ENCODE measurements at places on chromosomes 3 and 15. TPM values are rescaled to one million over a fixed set of nuclear protein-coding genes. Genes with fewer than 3 reads are reported as not detected.

DNA sequence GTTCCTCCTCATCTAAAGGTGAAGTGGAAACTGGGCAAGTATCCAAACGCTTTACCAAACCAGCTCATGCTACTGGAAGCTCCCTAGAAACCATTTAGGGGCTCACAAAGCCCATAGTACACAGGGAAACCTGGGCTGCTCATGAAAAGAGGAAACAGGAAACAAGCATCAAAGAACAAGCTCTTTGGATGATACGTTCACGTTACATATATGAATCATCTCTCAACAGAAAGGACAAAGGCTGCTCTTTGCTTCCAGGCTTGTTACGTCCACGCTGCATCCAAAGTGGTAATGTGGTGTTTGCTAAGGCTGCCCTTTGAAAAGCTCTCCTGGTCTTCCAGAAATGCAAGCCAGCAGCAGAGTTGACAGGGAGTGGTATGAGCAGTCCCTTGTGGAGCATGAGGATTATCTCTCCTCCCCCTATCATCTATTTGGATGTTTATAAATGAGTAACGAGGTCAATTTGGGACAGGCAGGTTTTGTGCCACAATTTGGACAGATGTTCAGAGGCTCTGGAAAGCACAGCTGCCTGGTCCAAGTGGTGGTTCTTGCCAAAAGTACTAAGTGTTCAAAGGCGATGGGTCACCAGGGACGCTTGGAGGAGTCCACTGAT, 98.0 kb upstream of the RORA start:
- DNase-seq: no peak
- H3K4me1 ChIP-seq: no peaks in the 10 kb centered on the region
- no peak overlapping the region for H3K4me3 ChIP-seq
- H3K36me3 ChIP-seq: no peaks in the 10 kb centered on the region

GRCh38 chr15:70580286-70580685, 183.1 kb downstream of the UACA start:
- H3K4me3 ChIP-seq: no peak overlapping the region
- DNase-seq: no peak
- peaks cover 7% of the 10 kb centered on the region for H3K4me1 ChIP-seq
- no peaks in the 10 kb centered on the region for H3K36me3 ChIP-seq
- H3K27ac ChIP-seq: no peak overlapping the region
- H3K27me3 ChIP-seq: peaks cover 26% of the 10 kb centered on the region

DNA sequence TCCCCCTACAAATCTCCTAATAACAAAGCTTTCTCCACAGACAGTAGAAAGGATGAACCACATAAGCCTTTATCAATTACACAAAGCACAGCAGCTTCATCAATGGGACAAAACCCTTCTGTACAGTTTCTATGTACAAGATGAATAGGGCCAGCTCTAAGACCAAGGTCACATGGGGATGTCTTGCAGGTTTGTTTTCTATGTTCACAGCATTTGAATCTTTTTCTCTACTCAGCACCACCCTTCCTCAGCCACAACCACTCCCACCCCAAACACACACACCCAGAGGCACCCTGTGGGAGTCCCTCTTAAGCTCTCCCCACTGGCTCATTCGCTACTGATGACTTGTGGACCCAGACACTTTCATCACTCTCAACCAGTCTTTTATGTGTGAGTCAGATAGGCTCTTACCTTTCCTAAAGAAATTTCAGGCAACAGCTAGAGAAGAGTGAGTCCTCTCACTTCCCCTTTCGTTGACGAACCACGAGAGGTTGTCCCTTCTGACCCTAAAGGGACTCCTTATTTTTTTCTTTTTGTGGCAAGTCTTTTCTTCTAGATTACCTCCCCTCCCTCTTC, 57.9 kb downstream of the ARHGAP31 start:
- H3K4me1 ChIP-seq: peaks cover 12% of the 10 kb centered on the region
- no peaks in the 10 kb centered on the region for H3K36me3 ChIP-seq
- DNase-seq: no peak

DNA sequence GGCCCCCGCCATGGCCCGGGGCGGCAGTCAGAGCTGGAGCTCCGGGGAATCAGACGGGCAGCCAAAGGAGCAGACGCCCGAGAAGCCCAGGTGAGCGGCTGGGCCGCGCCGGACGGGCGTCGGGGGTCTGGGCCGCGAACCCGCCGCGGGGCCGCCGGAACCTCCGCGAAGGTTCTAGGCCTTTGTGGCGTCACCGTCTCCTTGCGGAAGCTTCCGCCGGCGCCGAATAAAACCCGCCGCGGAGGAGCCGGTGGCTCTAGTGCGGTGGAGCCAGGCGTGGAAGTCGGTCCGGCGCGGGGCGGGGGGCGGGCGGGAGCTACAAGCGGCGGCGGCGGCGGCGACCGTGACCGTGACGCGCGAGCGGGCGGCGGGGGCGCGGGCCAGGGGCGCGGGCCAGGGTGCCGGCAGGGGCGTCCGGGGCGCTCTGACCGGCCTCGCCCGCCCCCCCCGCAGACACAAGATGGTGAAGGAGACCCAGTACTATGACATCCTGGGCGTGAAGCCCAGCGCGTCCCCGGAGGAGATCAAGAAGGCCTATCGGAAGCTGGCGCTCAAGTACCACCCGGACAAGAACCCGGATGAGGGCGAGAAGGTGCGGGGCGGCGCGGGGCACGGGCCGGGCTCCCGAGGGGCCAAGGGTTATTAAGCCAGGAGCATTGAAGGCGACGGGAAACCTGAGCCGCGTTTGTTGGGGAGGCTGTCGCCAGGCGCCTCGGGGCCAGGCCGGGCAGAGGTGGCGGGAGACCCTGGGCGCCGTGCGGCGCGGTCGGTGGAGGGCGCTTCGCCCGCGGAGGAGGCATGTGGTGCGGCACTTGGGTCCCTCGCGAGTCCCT, at the start of gene DNAJA4:
Gene DNAJA4 (plus strand): TSS at position 259 of the 833 bp plus-strand sequence. CDS start 202 bp downstream, at position 461.
- H3K27me3 ChIP-seq: no peaks in the 10 kb centered on the region
- peaks cover 20% of the 10 kb centered on the region for H3K4me1 ChIP-seq
- peak within 1 kb of the TSS; percentile 81 for H3K27ac ChIP-seq
- peak within 1 kb of the TSS; percentile 79 for H3K4me3 ChIP-seq

DNA sequence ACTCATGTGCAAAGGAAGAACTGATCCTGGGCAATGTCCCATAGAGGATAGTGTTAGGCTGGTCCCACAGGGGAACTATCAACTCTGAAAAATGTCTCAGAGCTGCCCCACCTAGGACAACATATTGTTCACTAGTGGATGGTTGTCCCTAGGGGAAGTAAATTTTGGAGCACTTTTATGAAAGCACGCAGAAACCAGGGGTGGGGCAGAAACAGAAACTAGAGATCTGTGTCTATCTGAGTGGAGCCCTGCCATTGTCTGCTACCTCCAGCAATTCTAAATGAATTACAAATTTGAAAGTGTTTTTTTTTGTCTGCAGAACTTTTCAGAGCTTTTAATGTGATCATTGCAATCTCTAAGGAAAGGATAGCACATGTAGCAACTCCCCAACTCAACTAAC, 357.1 kb upstream of the PROK2 start:
- no peak overlapping the region for H3K27ac ChIP-seq
- no peak overlapping the region for H3K4me3 ChIP-seq
- H3K36me3 ChIP-seq: peaks cover 2% of the 10 kb centered on the region
- H3K27me3 ChIP-seq: no peaks in the 10 kb centered on the region
- H3K4me1 ChIP-seq: peaks cover 17% of the 10 kb centered on the region

GRCh38 chr15:51982013-51982769, 10.6 kb upstream of the LEO1 start:
- peak; percentile 88 for DNase-seq
- peak overlapping the region; percentile 76 for H3K4me3 ChIP-seq
- H3K27ac ChIP-seq: peak overlapping the region; percentile 91
- no peaks in the 10 kb centered on the region for H3K27me3 ChIP-seq

GRCh38 chr15:56919031-56919608, 676 bp downstream of the TCF12 start:
- H3K27ac ChIP-seq: peak overlapping the region; percentile 79
- peak overlapping the region; percentile 83 for H3K4me3 ChIP-seq
- H3K27me3 ChIP-seq: no peaks in the 10 kb centered on the region
- H3K4me1 ChIP-seq: peaks cover 28% of the 10 kb centered on the region
- DNase-seq: peak; percentile 66

DNA sequence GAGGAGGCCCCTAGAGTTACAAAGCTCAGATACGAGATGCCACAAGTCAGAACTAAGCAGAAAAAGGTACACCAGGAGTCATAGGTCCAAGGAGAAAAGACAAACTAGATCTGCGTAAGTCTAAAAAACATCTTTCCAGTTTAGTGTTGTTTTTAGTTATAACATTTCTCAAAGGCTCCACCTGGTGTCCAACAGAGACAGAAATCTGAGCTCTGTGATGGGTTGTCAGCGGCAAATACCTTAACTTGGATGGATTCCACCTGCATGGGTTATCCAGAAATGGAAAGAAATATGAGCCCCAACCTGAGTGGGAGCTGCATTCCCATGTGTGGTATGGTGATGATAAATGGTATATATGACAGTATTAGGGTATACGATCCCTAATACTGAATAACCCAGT, 238.6 kb upstream of the CHRM5 start:
- no peaks in the 10 kb centered on the region for H3K36me3 ChIP-seq
- no peak overlapping the region for H3K4me3 ChIP-seq
- H3K27me3 ChIP-seq: peaks cover 3% of the 10 kb centered on the region
- no peak overlapping the region for H3K27ac ChIP-seq

GRCh38 chr3:141764465-141764864, 1.3 kb downstream of the GRK7 start:
- H3K4me3 ChIP-seq: no peak overlapping the region
- H3K4me1 ChIP-seq: peaks cover 15% of the 10 kb centered on the region
- H3K27ac ChIP-seq: no peak overlapping the region
- H3K27me3 ChIP-seq: no peaks in the 10 kb centered on the region

GRCh38 chr3:3740061-3740460, 59.2 kb upstream of the LRRN1 start:
- H3K36me3 ChIP-seq: peaks cover 2% of the 10 kb centered on the region
- no peaks in the 10 kb centered on the region for H3K4me1 ChIP-seq
- no peaks in the 10 kb centered on the region for H3K27me3 ChIP-seq
- H3K4me3 ChIP-seq: no peak overlapping the region

DNA sequence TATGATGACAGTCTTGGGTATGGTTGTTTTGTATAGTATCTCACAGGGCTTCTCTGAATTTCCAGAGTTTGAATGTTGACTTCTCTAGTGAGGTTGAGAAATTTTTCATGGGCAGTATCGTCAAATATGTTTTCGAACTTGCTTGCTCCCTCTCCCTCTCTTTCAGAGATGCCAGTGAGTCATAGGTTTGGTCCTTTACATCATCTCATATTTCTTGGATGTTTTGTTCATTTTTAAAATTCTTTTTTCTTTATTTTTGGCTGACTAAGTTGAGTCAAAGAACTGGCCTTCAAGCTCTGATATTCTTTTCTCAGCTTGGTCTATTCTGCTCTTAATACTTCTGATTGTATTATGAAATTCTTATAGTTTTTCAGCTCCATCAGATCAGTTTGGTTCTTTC, 282.3 kb upstream of the NECTIN3 start:
- H3K27me3 ChIP-seq: no peaks in the 10 kb centered on the region
- no peak overlapping the region for H3K4me3 ChIP-seq
- H3K4me1 ChIP-seq: peaks cover 6% of the 10 kb centered on the region
- peaks cover 9% of the 10 kb centered on the region for H3K36me3 ChIP-seq
- DNase-seq: no peak

- no peak overlapping the region for H3K27ac ChIP-seq
- H3K4me1 ChIP-seq: no peaks in the 10 kb centered on the region
- H3K4me3 ChIP-seq: no peak overlapping the region
- no peak for DNase-seq
Observed at GRCh38 chr3:155047672-155048071, 32.4 kb upstream of the MME start.

GRCh38 chr3:170749765-170750477, 120.1 kb downstream of the RPL22L1 start:
- no peak for DNase-seq
- no peak overlapping the region for H3K4me3 ChIP-seq
- no peaks in the 10 kb centered on the region for H3K36me3 ChIP-seq
- no peaks in the 10 kb centered on the region for H3K4me1 ChIP-seq
- peaks cover 47% of the 10 kb centered on the region for H3K27me3 ChIP-seq
- H3K27ac ChIP-seq: no peak overlapping the region

GRCh38 chr15:69313432-69314000, 14.8 kb downstream of the PAQR5 start:
- no peak overlapping the region for H3K4me3 ChIP-seq
- DNase-seq: no peak
- peaks cover 2% of the 10 kb centered on the region for H3K27me3 ChIP-seq
- H3K36me3 ChIP-seq: no peaks in the 10 kb centered on the region
- no peak overlapping the region for H3K27ac ChIP-seq

- no peak for DNase-seq
- H3K27me3 ChIP-seq: peaks cover 15% of the 10 kb centered on the region
- no peaks in the 10 kb centered on the region for H3K4me1 ChIP-seq
- no peak overlapping the region for H3K27ac ChIP-seq
Observed at GRCh38 chr3:13598926-13599886, 50.3 kb downstream of the FBLN2 start.

DNA sequence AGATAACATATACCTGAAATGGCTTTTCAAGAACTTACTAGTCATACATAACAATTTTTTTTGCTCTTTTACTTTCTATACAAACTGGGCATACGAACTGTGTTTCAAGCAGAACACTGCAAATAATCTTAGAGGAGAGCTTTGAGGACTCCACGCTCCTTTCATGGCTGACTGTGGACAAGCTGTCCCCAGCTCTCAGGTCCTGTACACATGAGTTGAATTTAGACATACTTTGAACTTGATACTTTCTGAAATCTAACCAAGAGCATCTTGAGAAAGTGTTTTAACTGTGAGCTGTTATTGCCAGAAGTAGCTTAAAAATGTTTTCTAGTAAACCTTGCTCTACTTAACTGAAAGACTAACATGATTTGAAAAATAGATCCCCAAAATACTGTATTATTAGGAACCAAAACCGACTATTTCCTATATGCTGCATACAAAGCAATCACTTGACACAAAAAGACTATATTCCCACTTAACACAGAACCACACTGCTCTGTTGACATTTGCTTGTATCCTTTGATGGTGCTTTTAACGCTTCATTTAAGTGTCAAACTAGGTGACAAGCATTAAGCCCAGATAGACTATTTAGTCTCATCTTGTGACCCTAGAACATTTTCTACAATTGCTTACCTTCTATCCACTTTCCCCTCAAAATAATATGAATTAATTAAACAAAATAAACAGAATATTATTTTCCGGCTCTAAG, 755.8 kb downstream of the ROBO1 start:
- no peaks in the 10 kb centered on the region for H3K27me3 ChIP-seq
- no peak overlapping the region for H3K27ac ChIP-seq
- no peak overlapping the region for H3K4me3 ChIP-seq

TP63 gene
- total RNA-seq: 1.1 TPM

CCDC54 gene
- total RNA-seq: not detected

PLSCR4 gene
- not detected for total RNA-seq

All from activated CD8-positive, alpha-beta memory T cell treated with anti-CD3 and anti-CD28 coated beads, Interleukin-2, amount 10 ng/mL, durations not matched to agents 7 days and 5 days (primary cell).